ENCODE measurements at places on chromosomes 12 and 14.
A peak's percentile ranks its signal among the peaks of the same experiment; 100 is the strongest.

- DNase-seq = no peak
Observed at GRCh38 chr14:102757646-102758045, 19.6 kb upstream of the TRAF3 start.

DNA sequence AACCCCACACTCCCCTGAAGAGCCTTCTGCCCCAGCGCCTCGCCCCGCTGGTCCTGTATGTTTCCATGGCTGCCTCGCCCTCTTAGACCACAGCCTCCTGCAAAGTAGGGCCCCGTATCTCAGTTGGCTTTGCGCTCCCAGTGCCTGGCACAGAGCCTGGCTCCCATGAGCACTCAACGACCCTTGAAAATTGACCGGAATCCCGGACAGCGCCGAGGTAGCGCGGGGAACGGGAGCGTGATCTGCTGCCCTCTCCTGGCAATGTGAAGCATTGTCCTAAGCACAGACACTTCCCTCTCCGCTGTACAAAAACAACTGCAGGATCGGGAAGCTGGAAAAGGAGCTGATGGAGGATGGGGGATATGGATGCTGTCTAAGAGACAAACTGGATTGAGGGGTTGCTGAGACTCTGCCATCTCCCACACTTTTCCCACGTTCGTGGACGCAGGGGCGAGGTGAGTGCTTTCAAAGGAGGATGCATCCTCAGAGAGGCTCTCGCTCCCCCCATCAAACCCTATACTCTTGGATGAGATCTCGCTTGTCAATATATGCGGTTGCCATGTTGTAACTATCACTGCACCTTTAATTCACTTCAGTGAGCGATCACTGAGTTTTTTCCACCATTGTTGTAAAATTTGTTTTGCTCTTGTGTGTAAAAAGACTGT, 10.7 kb upstream of the FKBP4 start:
- peak; percentile 59 for DNase-seq

- DNase-seq = no peak
Observed at GRCh38 chr12:120267736-120268135, 2.2 kb upstream of the PXN start.

DNA sequence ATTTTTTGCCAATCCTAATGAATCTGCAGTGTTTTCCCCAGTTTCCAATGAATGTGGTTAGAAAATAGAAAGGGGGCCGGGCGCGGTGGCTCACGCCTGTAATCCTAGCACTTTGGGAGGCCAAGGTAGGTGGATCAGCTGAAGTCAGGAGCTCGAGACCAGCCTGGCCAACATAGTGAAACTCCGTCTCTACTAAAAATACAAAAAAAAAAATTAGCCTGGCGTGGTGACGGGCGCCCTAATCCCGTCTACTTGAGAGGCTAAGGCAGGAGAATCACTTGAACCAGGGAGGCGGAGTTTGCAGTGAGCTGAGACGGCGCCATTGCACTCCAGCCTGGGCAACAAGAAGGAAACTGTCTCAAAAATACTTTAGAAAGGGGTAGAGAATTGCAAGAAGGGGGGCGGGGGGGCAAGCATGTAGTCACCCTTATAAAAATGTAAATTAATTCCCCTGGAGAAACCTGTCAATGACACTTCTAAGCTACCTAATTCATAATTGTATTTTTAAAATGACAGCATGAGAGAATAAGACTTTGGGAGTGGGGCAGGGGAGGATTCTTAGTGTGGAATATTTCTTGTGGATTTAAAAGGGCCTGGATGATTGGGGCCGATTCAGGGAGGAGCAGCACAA, 1.7 kb downstream of the KLHDC2 start:
- no peak for DNase-seq

DNA sequence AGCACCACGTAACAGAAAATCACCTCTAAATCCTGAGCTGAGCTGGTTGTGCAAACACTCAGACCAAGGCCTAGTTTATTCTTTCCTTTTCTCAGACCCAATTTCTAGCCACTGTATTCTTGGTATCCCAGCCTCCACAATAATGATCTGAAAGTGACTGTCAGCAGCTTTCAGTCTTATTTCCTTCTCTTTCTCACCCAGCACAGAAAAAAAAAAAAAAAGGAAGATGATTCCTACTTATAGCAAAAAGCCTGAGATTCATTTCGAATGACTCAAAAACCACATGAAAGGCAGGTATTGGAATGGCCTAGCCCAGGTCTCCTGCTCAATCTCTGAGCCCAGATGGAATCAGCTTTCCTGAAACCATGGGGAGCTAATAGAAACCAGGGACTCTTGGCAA, 298.6 kb upstream of the PPFIA2 start:
- DNase-seq = peak; percentile 31

DNA sequence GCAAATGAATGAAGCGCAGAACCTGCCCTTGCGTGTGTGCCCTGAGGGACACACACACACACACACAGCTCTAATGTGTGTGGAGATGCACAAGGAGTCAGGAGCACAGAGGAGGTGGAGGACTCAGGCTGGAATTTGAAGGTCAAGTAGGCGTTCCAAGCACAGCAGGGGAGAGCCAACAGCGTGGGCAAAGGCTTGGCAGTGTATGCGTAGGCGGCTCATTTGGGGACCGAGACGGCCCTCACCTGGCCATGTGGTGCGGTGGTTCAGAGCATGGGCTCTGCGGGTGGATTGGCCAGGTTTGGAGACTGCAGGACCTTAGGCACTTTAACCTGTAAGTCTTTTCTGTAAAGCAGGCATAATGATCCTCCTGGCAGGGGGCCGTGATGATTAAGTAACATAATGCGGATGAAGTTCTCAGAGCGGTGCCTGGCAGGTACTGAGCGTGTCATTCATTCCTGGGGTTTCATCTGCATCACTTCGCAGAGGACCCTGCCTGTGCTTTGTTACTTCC, 69.5 kb upstream of the SLC24A4 start:
- DNase-seq = no peak

DNA sequence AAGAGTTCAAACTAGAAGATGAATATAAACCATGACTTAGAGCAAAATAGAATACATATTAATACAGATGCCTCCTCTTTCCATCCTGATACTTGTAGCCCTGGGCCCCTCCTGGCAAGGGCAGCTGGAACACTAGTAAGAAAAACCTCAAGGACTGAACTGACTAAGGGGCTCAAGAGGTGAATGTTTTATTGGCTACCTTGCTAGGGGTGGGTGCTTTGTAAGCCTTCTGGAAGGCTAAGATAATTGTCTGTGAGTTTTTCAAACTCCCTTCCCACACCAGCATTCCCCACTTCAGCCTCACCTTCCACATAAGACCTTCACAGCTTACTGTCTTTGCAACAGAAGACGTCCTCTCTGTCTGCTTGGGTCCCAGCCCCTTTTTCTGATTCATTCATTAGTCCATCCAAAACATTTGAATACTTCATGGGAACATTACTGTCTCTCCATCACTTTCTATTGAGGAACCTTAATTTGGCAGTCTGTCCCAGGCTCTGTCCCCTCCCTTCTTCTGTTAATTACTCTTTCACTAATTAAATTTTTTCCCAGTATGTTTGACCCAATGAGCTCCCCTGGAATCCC, 1.1 kb upstream of the MARCHF9 start:
- DNase-seq = no peak

DNA sequence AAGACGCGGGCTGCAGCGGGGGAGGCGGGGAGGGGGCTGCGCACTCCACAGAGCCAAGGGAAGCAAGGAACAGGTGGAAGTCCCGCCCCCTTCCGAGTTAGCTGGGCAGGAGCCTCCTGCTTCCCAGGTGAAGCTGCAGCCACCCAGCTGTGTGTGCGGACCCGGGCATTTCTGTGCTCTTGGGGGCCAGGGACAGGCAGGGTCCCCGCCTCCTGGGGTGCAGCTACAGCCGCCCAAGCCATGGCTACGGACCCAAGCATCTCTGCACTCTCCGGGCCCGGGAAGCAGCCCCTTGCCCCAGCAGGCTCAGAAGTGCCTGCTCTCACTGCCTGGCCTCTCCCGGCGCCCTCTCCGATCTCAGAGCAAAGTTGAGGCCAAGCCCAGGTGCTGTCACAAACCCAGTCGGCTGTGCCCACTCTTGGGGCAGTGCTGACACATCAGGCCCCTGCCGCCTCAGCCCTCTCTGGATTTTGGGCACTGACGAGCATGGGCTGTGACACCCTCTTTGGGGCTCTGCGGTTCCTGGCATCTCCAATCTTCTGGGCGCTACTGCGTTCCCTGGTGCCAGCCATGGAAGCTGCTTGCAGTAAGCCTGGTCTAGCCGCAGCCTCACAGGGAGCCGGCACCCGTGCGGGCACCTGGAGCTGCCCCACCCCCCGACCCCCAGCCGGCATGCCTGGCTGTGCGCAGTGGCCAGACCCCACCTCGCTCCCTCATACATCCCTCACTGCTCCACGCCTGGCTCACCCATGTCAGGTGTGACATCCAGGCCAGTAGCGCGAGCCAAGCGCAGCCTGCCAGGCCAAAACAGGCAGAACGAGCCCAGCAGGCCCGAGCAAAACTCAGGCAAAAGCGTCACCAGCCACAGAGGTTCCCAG, 8.5 kb upstream of the MGAT4C start:
- DNase-seq = no peak

- no peak for DNase-seq
Observed at GRCh38 chr14:23881282-23881681, 72.3 kb upstream of the DHRS4 start.

GRCh38 chr14:53306267-53306721, 153.2 kb upstream of the DDHD1 start:
- DNase-seq = peak; percentile 45

GRCh38 chr14:103528587-103529382, at the start of gene TRMT61A:
Gene TRMT61A, plus strand, starts transcription at chr14:103529196. Its CDS starts 783 bp downstream, at chr14:103529979.
- DNase-seq = peak; percentile 80

DNA sequence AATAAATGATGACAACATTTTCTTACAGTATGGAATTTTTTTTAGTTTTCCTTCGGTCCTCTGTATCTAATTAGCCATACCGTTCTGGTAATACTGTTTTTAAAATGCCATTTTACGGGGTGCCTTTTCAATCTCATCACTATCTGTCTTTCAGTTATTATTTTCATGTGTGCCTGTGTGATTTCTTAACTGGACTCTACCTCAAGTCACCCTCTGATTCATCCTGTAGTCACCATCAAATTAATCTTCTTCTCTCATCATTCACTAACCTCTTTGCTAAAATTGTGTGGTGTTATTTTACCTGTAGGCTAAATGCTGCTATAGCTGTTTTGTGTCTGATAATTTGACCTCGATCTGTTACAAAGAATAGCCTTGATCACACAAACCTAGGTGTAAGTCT, 16.0 kb upstream of the CCT2 start:
- no peak for DNase-seq

DNA sequence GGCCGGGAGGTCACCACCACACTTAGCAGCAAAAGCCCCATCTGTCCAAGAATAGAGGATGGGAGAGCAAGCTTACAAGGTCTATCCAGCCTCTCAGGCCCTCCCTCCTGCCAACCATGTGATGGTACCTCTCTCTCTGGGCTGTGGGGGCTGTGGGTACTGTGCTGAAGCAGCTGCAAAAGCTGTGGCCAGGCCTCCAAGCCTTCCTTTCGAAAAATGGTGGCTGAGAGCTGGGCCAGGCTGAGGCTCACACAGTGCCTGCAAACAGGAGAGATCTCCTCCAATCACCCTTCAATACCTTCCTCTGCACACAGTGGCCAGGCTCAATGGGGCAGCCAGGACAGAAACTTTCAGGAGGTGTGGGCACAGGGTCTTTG, 1.1 kb downstream of the IPO4 start:
- DNase-seq = no peak

GRCh38 chr14:29627137-29627536, 300.5 kb downstream of the PRKD1 start:
- no peak for DNase-seq
